ENCODE measurements at places on chromosomes 12 and 14.

GRCh38 chr12:1790444-1790843 is 29.9 kb upstream of the LRTM2 start:
- DNase-seq: no peak

DNA sequence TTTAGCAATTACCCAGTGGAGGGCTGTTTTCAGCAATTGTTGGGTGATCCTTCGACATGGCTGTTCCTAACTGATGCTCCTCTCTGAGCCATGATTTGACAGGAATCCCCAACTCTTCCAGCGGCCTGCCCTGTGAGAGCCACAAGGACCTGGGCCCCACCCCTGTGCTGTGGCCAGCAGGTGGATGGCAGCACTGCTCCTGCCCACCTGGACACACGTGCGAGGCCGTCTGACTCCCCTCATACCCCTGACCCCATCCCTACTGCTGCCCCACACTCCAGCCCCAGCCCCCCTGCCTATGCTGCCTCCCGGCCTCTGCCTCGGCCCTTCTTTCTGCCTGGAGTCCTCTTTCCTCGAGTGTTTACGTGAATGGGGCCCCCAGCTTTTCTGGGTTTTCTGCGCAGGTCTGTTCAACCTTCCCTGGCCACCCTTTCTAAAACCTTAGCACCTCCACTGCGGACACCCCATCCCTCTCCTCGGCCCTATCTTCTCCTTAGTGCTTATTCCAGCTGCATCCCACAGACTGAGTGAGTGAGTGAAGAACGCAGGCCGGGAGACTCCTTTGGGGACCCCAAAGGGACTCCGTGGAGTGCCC is 111.4 kb downstream of the DICER1 start:
- no peak for DNase-seq

DNA sequence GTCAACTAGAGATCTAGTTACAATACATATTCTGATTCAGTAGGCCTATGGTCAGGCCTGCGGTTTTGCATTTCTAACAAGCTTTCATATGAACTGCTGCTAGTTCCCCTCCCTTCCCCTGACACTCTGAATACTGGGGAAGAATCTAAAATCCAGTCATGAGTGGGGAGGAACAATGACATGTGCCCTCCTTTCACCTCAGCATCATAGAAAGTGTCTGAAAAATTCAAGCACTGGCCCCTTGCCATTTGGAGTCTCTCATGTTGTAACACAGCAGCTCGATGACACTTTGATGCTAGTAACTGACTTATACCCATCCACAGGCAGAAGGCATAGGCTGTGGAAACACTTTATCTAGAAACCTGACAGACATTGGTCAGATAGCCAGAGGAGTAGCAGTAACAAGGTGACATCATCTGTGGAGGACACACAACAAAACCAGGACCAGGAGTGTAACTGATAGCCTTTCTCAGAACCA is 161.9 kb upstream of the RASSF8 start:
- DNase-seq: no peak

DNA sequence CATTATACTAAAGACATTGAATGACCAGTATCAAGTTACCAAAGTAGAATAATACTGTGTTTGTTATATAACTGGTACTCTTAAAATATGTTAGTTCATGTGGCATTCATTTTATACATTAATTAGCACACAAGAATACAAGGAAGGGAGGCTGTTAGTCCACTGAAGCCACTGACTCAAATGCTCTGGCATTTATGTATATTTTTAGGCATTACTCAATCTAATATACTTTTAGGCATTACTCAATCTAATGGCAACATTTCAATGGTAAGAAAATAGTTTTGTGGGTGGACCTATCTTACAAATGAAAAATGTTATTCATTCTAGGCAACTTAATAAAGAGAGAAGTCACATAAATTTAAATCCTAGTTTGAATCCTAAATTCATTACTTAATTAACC is 874.4 kb upstream of the USP15 start:
- no peak for DNase-seq

- peak; percentile 80 for DNase-seq
Observed at GRCh38 chr12:6965026-6965661, 5.3 kb downstream of the PHB2 start.

DNA sequence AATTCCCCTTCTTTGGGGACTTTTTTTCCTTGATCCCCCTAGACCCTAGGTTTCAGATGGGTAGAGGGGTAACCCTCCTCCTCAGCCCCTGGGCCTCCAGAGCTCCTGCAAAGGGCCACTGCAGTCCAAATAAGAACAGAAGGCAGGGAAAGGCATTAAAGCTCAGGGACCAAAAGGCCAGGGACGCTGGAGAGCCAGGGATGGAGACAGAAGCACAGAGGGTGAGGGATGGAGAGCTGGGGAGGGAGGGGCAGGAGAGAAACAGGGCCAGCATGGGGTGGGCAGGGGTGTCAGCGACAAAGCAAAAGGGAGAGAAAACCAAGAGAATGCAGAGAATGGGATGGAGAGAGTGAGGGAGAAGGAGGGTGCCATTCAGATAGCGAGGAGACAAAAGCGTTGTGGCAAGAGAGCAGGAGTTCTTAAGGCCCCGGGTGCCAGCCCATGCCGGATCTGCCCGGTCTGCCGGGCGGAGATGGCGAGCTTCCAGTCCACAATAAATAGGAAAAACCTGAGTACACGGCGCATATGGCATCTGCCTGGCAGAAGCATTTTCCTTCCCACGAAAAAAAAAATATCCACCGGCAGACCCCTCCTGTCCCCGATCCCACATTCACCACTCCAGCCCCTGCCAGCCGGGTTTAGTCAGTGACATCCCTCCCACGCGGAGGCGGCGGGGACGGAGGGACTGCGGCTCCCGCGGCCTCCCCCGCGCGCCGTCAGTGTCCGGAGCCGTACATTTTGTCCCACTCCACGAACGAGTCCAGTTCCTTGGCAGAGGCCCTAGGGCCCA is 28.6 kb downstream of the FIGNL2 start:
- no peak for DNase-seq

DNA sequence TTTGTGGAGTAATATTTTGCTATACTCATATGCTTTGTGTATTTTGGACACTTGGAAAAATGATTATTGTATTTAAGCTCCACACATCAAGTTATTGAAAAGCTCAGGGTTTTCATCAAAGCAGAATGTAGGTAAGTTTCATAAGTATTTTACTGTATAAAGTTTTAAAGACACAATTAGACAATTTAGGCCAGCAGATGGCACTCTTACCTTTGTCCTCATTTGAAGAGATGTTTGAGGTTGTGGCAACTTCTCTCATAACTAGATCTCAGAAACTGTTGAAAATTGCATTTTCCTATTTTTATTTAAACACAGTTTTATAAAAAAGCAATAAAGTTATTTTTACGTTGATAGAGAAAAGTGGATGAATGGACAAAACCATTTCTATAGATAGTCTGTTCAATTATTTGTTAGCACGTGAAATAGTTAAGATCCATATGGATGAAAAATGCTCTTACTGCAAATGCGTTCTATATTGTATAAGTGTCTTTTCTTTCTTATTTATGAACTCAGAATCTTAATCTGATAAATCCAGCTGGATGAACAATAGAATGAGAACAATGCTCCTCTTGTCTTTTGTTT is 300.0 kb downstream of the AEBP2 start:
- DNase-seq: no peak

GRCh38 chr12:28035500-28035899 is 63.0 kb upstream of the PTHLH start:
- no peak for DNase-seq

DNA sequence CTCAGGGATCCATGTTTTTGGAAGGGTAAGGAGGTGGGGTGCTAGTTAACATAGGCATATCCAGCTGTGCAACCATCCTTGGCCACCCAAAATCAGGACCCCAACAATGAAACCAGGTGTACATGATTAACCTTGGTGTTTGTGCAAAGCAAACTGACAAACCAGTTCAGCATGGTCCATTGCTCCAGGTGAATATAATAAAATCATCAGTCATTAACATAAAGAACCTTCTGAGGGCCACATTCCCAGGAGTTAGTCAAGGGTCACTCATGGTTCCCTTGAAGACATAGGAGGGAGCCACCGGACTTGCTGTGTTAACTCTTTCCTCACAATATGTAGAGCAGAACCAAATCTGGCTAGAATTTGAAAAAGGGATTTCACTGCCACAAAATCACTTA is 17.8 kb downstream of the SLC38A2 start:
- DNase-seq: no peak

- DNase-seq: peak; percentile 32
Observed at GRCh38 chr12:14716848-14717444, 20.5 kb upstream of the GUCY2C start.

DNA sequence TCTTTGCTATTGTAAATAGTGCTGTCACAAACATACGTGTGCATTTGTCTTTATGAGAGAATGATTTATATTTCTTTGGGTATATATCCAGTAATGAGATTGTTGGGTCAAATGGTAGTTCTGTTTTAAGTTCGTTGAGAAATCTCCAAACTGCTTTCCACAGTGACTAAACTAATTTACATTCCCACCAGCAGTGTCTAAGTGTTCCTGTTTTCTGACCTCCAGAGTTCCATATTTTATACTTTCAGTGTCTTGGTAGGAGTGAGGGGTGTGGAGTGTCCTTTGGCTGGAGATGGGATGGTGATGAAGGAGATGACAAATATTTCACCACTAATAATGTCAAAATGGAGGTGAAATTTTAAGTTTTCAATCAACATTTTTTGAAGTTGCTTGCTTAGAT is 86.4 kb downstream of the DACT1 start:
- DNase-seq: no peak

GRCh38 chr14:53751650-53752049 is 205.0 kb downstream of the BMP4 start:
- no peak for DNase-seq

- DNase-seq: no peak
Observed at GRCh38 chr14:31877255-31877798, 199.8 kb upstream of the ARHGAP5 start.

DNA sequence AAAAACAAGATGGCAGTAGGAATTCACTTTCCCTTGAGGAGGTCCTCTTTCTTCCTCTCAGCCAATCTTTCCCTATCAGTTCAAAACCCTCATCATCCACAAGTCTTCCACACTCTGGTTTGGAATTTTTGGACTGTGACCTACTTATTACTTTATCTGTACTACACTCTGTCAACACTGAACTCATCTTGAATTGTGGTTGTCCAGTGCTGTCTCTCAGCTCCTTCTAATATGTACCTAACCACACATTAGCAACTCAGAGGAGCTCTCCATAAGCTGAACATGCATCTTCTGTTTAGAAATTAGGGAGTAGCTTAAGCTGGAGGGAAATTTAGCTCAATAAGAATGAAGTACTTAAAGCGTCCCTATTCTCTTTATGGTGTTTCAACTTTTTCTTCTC is 34.8 kb downstream of the SLC38A1 start:
- no peak for DNase-seq

DNA sequence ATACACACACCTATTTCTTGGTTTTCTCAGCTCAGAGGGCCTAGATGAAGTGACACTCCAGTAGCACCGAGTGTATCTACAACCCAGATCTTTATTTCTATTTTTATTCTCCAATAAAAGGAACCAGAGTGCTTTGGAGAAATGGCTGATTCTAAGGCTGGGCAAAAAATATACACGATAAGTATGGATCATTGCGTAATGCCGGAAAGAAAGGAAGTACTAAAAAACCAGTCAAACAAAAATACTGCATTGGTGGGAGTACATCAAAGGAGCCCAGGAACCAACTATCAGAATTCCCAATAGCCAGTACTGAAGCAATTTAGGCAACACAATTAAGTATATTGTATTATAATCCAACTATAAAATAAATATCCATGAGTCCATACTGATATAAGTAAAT is 400.9 kb upstream of the CCDC196 start:
- no peak for DNase-seq

GRCh38 chr12:3632754-3633153 is 120.2 kb downstream of the CRACR2A start:
- DNase-seq: no peak

DNA sequence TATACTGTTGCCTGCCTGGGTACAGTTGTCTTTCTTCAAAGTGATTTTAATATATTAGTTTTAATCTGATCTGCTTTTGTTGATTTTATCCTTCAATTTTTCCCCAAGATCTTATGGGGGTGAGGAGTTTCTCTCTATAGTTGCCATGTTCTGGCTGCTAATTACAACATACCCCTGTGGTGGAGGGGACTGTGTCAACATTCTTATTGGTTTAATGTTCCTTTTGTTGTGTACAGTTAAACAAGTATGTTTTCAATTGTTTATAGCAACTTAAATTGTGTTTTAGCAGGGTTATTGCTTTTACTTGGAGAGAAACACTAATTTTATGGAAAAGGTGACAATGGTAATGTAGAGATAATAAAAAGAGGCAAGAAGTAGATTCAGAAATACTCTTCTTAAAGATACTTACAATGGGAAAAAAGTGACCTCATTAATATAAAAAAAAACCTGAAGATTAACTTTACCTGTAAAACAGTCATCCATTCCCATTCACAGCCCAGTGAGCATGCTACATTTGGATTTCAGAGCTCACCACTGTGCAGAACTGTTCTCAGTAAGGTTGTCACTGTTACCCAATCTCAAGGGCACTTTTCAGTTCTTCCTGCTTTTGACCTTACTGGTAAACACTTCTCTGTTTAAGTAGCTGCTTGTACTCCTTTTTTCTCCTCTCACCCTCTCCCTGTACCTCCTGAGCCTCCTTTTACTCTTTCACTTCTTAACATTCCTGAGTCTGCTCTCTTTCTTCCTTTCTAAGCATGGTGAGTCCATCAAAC is 8.1 kb upstream of the LRRK2 start:
- DNase-seq: no peak

GRCh38 chr12:99386907-99387306 is 260.6 kb upstream of the GARIN6 start:
- DNase-seq: no peak

DNA sequence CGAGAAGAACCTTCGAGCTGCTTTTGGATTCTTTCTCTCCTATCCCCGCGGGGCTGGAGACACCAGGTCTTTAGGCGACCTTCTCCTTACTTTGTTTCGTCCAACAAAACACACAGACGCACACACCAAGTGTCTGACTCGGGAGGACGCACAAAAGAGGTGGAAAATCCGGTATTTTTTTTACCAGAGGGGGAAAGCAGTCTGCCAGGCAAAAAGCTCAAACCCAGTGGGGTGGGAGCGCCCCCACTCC is 2.1 kb downstream of the SIX4 start:
- no peak for DNase-seq

GRCh38 chr14:94769391-94770250 is at the start of gene GSC:
GSC (minus strand) TSS chr14:94770113; CDS start chr14:94770015, 98 bp downstream.
- DNase-seq: no peak

- no peak for DNase-seq
Observed at GRCh38 chr12:109589240-109589590, 15.6 kb downstream of the MVK start.

- no peak for DNase-seq
Observed at GRCh38 chr14:31297701-31298344, 90.2 kb upstream of the HECTD1 start.
